Kidney epithelial cell (primary cell): ENCODE measurements at places on chromosomes 5 and 9. TPM values are rescaled to one million over a fixed set of nuclear protein-coding genes. Genes with fewer than 3 reads are reported as not detected.

- DNase-seq = no peak
Observed at GRCh38 chr9:98978231-98978681, 34.5 kb downstream of the COL15A1 start.

GRCh38 chr5:7039074-7039473 is 325.8 kb downstream of the TENT4A start:
- DNase-seq = no peak

ADGRD2 gene
- total RNA-seq = not detected in 2 replicates

FOXD4L4 gene
- total RNA-seq = 0.07 TPM in 1 of 2 replicates, not detected in the other

CCDC152 gene
- total RNA-seq = 0.68 and 0.96 TPM in 2 replicates
